Caco-2 (cell line): ENCODE measurements at places on chromosomes 12 and 14.

GRCh38 chr14:104576232-104576969, 3.2 kb upstream of the C14orf180 start:
- peak; percentile 22 for DNase-seq

GRCh38 chr12:25904442-25904841, 54.0 kb upstream of the RASSF8 start:
- DNase-seq = no peak

DNA sequence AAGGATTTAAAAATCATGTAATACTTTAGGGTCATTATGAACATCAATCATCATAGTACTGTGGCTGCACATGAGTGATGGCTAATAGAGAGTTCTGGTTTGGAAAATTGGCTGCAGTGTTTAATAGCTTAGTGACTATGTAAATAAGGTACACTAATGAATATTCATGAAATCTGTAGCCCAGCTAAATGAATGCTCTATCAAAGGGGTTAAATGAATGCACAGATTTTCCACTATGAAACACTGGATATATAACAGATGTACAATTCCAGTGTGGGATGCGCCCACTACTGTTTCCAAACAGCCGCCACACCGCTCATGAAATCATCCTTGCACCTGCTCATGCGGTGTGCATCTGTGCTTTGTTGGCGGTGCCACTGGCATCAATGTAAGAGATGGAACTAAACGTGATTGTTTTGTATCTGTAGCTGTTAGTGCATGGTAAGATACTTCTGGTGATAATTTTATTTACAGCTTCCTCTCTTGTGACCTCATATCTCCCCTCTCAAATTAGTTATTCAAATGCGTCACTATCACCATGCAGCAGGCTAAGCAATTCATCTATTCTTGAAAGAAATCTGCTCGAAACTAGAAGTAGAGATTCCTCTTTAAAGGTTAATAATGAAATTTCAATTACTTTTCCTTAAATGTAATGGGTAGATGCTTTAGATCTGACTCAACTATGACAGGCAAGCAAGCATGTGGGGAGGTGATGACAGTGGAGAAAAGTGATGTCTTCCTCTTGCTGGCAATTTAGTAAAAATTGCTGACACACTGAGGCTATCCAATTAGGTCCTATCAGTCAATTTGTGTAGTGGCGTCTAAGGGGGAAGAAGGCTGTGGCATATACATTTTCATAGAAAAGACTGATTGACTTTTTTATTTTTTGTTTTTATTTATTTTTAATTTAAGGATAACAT, 433.6 kb downstream of the AEBP2 start:
- DNase-seq = no peak

- DNase-seq = no peak
These were observed 22.6 kb downstream of the CLSTN3 start for GRCh38 chr12:7152818-7153217.

DNA sequence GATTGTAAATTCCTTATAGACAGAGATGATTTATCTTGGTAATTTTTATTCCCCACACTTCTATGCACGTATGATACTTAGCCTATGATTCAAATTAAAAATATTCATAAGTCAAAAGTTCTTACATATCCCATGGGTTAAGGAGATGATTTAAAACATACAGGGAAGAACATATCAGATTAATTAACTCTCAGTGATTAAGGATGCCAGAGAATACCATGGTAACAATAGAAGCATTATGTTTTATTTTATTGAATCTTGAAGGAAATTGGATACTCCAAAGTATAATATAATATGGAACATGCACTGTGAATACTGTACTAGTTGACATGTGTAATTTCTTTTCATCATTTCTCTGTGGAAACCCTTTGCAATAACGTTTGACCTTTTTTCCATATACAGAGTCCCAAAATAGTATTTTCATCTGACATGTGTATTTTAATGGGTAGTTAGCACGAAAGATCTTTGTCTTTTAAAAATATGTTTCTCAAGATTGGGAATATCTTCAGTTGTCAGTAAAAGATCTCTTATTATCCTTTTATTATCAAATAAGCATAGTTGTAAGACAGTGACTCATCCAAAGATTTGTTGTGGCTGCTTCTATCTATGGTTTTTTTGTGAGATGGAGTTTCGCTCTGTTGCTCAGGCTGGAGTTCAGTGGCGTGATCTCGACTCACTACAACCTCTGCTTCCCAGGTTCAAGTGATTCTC, 166.7 kb downstream of the RAD51B start:
- no peak for DNase-seq

DNA sequence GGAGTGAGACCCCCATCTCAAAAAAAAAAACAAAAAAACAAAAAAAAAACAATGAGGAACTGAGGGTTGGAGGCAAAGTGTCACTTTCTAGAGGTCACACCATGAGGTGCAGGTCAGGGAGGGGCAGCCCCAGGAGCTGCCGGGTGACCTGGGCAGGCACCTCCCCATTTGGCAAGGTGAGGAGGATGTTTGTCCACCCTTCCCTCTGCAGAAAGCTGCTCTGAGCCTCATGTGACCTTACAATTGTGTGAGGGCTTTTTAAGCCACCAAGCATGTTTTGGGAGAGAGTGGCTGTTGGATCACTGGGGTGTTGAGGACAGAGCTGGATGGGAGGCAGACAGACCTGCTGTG, 49.6 kb downstream of the FOXN4 start:
- DNase-seq = no peak

DNA sequence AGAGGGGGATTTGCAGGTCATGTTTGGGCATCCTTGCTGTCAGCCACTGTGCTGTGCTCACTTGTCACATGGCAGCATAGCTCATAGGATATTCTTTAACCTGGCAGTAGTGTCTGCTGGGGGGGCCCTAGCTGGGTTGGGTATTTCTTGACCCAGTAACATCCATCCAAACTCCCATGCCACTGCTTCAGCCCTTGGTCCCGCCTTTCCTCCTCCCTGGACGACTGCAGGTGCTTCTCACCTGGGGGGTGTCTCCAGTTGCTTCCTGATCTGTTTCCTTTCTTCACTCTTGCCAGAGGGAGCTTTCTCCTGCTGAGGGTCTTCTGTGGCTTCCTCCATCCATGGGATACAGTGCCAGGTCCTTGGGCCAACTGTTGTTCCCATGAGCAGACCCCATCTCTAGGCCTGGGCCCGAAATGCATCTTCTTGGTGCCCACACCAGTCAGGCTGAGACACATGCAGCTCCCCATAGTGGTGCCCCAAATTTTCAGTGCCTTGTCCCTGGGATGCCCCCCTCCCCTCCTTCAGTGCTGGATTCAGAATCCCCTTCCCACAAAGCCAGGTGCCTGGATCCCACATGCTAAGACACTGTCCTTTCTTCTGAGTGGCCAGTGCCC, 20.5 kb downstream of the C14orf132 start:
- no peak for DNase-seq

GRCh38 chr12:111102102-111102739, 181.8 kb upstream of the MYL2 start:
- DNase-seq = no peak

DNA sequence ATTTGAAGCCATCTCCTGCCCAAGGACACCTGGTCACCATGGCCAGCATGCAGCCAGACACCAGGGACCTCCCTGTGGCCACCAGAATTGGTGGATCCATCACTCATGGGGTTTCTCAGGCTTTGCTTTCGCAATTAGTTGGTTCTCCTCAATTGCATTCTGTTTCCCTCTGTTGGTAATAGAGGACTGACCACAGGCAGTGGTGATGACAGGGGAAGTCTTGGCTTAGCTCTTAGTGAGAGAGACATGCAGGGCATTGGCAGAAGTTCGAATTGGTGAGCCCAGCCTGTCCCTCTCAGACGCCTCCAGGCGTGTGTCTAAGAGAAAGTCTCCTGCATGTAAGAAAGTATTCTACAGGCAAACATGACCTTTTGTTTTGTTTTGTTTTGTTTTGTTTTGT, 21.3 kb downstream of the HCAR2 start:
- no peak for DNase-seq

- DNase-seq = no peak
These were observed 119.9 kb upstream of the OVCH1 start for GRCh38 chr12:29617407-29617803.

- DNase-seq = no peak
These were observed 355.8 kb downstream of the FSCB start for GRCh38 chr14:44151130-44151820.

- DNase-seq = no peak
These were observed 4.1 kb upstream of the NGB start for GRCh38 chr14:77275041-77275580.

- DNase-seq = no peak
These were observed 16.0 kb downstream of the PRIMA1 start for GRCh38 chr14:93772263-93772662.

GRCh38 chr14:89849931-89850330, 104.6 kb downstream of the EFCAB11 start:
- DNase-seq = no peak

DNA sequence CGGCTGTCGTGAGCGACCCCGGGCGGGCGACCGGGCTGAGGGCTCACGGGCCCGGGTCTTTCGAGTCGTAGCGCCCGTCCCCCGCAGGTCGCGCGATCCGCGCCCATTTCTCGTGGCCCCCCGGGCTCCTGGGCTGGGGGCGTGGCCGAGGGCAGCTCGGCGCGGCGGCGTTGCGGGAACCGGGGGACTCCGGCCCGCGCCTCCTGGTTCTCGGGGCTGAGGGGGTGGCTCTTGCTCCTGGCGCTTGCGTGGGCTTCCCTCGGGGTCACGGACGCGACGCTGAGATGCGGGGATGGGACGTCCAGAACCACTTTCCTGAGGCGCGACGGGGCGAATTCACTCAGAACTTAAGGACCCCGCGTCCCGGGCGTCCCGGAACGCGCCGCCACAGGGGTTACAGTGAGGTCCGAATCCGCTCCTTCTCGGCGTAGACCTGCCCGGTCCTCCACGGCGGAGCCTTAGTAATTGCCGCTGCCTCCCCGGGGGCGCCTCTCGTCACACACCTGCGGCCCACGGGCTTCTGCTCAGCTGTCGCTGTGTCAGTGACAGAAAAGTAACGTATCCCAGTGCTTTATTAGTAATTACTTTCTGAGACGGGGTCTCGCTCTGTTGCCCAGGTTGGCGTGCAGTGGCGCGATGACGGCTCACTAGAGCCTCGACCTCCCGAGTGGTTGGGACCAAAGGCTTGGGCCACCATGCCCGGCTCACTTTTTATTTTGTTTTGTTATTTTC, 606 bp downstream of the EP400 start:
- DNase-seq = peak; percentile 59

DNA sequence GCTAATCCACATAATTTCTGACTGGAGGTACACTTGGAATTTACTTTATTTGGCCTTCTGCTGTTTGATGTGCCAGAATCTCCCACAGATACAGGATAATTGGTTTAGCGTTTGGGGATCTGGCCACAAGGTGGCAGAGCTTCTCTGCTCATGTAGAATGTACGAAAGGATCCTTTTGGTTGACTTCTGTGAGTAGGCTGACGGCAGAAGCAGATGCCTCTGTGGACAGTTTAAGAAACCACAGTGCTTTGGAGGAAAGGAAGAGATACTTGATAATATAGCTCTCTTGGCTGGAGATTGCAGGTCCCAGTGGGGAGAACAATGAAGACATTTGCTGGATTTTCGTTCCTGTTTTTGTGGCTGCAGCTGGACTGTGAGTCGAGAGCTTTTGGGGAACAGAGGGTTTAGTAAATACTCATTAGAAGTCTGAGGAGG, 75.3 kb upstream of the OR4E1 start:
- peak; percentile 60 for DNase-seq

DNA sequence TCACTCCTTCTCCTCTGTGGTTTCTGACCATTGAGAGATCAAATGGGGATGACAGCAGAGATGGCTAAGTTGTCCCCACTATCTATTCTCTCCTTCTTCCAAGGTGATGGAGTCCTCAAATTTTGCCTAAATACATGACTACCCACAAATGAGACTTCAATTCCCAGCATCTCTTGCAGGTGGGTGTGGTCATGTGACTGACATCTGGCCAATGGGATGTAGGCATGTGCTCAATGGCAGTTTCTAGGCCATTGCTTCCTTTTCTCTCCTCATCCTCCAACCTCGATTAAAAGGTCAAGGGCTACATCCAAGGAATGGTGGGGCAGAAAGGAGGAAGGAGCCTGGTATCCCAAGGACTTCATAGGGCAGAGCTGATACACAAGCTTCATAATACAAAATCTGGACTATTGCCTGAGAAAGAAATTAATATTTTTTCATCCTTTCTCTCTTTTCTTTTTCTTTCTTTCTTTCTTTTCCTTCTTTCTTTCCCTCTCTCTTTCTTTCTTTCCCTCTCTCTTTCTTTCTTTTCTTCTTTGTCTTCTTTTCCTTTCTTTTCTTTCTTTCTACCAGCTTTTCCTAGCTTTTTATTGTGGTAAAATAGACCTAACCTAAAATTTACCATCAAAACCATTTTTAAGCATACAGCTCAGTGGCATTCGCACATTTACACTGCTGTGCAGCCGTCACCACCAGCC, 100.9 kb upstream of the PRB2 start:
- DNase-seq = no peak

DNA sequence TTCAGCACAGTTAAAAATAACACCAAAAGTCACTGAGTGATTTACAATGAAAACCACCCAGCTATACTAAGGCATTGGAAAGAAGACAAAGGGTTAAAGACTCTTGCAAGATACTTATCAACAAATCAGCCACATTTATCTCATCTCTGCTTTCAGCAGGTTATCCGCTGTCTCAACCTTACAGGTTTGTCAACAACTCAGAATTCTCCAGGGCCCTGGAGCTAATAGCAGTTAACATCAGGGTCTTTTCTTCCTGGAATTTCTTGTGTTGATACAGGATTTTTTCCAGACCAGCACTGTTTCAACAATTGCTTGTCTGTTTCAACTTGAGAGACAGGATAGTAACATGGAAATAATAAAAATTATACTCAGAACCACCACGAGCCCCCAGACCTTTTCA, 3.5 kb downstream of the PKP2 start:
- DNase-seq = peak; percentile 82

GRCh38 chr12:117686911-117687377, 281.8 kb downstream of the KSR2 start:
- no peak for DNase-seq

- DNase-seq = no peak
These were observed 48.0 kb downstream of the PTHLH start for GRCh38 chr12:27924350-27925135.

GRCh38 chr12:124453419-124454351, 113.7 kb downstream of the NCOR2 start:
- DNase-seq = no peak

GRCh38 chr14:20617138-20618003, 24.1 kb downstream of the OR6S1 start:
- no peak for DNase-seq

DNA sequence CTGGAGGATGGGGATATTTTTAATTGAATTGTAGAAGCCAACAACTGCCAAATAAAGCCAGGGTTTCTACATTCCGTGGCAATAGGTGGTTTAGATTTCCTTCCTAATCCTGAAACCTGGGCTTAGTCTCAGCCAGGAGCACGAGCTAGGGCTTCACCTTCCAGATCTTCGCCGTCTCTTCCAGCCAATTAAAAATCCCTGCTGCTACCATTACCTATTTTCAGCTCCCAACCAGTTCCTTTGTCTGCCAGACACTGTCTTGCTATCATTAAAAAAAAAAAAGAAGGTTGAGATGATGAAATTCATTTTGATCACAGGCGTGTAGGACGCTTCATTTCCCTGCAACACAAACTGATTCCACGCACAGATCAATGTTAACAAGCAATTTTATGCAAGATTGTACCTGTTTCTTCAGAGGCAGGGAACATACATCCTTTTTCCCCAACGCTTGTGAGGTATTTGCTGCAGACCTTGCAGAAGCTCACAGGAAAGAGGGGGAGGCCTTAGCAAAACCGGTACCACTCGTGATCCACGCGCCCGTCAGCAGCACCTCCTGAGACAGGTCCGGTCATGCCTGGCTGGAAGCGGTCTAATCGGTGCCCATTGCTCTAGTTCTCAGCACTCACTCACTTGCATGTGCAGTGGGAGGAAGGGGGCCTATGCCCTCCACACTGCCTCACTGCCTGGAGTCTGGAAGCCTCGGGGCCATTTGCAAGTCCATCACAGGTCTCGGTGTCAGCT, 65.1 kb downstream of the SLC6A12 start:
- DNase-seq = no peak
